Kidney (tissue), 22 donors: ENCODE measurements at places on chromosomes 2 and 18.
A peak's percentile ranks its signal among the peaks of the same experiment; 100 is the strongest.

DNA sequence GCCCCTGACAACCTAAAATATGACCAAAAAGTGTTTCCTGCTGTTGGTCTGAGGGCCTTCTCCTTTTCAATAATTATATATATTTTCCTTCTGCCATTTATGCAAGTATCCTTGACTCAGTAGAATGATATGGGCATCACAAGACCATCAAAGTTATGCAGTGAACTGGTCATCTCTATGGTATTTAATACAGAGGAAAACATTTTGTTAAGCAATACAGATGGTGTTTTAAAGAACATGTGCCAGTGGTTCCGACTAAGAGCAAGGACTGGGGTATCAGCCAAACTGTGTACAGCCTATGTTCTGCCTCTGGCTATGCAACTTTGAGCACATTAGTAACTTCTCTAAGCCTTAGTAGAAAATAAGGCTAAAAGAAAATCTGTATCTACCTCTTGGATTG, 179.0 kb downstream of the TRABD2A start:
- no peak for DNase-seq

DNA sequence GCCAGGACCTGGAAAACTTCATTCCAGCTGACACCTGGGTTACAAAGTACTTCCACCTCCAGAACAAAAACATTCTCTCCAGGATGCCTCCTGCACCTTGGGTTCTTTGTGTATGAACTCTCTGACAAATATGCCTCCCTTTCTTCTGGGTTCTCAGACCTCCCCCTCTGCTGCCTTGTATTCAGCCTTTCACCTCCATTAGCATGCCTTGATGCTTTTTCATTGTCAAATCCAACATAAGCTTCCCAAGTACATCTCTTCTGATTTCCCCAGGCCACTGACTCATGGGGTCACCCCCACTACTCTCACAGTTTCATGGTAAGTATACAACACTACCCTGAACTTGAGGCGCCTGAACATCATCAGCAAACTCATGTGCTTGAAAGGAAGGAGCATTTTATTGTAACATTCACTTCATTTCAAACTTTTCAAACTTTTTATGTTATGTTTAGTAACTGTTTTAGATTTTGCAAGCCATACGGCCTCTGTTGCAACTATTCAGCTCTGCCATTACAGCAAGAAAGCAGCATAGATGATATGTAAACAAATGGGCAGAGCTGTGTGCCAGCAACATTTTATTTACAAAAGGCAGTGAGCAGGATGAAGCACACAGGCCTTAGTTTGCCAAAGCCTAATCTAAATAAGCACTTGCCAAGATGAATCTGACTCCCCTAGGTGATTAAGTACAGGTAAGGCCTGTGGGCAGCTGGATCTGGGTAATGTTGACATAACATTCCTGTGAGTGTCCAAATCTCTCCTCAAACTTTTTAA, 32.5 kb upstream of the MRPS9 start:
- no peak for DNase-seq

GRCh38 chr2:120820263-120820952, 84.7 kb downstream of the GLI2 start:
- peak; percentile 88 for DNase-seq

DNA sequence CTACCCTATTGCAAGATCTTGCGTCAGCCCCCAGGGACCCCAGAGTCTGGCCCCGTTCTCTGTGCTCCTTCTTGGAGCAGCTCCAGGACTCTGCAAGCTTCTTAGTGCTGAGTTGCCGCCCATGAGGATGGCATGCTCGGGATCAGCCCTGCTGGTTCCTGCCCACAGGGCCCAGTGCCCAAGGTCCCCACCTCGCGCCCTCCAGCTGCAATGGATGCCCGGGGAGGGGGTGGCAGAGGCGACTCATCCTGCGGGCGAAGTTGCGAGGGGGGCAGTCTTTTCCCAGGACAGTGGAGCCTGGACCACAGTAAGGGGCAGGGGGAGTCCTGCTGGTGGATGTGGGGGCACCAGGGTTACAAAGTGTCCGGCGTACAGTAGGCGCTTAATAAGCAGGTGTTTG, 261.9 kb downstream of the BCL2 start:
- no peak for DNase-seq

- DNase-seq, result peak; percentile 60
Measured at GRCh38 chr2:33516456-33516995, 40.1 kb downstream of the RASGRP3 start.

- no peak for DNase-seq
Measured at GRCh38 chr18:42617221-42617620, 498.3 kb downstream of the RIT2 start.
